ENCODE measurements at places on chromosomes 6 and 20.

DNA sequence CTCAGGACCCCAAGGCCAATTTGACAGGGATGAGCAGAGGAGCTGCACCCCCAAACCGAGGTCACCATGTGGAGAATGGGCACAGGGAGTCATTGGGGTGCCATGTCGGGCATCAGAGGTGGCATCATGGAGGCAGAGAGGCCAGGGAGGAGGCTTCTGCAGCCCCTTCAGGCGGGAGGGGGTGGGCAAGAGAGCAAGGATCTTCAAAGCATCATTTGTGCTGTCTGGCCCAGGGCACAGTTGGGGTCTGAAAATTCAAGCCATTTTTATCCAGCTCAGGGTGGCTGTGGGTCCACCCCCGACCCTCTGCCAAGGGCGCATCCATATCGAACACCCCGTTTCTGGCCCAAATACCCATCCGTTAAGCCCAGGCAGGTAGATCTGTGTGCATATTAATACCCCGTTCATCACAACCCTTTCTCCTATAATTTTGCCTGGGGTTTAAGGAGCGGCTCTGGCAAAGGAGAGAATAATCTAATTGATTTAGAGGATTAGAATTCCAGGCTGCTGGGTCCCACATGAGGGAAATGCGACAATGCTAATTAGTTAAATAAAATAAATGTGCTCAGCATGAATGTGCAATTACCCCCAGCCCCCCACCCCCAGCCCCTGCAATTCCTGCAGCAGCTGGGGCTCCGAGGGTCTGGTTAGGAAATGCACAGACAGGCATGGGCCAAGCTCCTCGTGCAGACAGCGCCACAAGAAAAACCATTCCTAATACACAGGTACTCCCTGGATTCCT, 31.9 kb downstream of the VSTM2L start:
- no peaks in the 10 kb centered on the region for H3K36me3 ChIP-seq
- H3K27me3 ChIP-seq = peaks cover 21% of the 10 kb centered on the region
- no peak for DNase-seq
- no peaks in the 10 kb centered on the region for H3K4me1 ChIP-seq
- no peak overlapping the region for H3K4me3 ChIP-seq

- no peak for DNase-seq
- H3K4me1 ChIP-seq = peaks cover 79% of the 10 kb centered on the region
- no peaks in the 10 kb centered on the region for H3K36me3 ChIP-seq
- no peaks in the 10 kb centered on the region for H3K27me3 ChIP-seq
These were observed 1.5 kb downstream of the LAMA4 start for GRCh38 chr6:112252571-112253497.

GRCh38 chr6:22980446-22980845, 411.1 kb downstream of the HDGFL1 start:
- H3K27ac ChIP-seq = no peak overlapping the region
- no peaks in the 10 kb centered on the region for H3K27me3 ChIP-seq
- no peak for DNase-seq
- no peaks in the 10 kb centered on the region for H3K4me1 ChIP-seq
- no peak overlapping the region for H3K4me3 ChIP-seq

- no peak for DNase-seq
- H3K27ac ChIP-seq = no peak overlapping the region
These were observed 8.5 kb upstream of the KIAA1755 start for GRCh38 chr20:38269040-38269439.

- H3K4me3 ChIP-seq = no peak overlapping the region
- no peaks in the 10 kb centered on the region for H3K27me3 ChIP-seq
- H3K4me1 ChIP-seq = peaks cover 26% of the 10 kb centered on the region
- H3K36me3 ChIP-seq = no peaks in the 10 kb centered on the region
- no peak for DNase-seq
These were observed 110.2 kb upstream of the RREB1 start for GRCh38 chr6:6997263-6998193.

DNA sequence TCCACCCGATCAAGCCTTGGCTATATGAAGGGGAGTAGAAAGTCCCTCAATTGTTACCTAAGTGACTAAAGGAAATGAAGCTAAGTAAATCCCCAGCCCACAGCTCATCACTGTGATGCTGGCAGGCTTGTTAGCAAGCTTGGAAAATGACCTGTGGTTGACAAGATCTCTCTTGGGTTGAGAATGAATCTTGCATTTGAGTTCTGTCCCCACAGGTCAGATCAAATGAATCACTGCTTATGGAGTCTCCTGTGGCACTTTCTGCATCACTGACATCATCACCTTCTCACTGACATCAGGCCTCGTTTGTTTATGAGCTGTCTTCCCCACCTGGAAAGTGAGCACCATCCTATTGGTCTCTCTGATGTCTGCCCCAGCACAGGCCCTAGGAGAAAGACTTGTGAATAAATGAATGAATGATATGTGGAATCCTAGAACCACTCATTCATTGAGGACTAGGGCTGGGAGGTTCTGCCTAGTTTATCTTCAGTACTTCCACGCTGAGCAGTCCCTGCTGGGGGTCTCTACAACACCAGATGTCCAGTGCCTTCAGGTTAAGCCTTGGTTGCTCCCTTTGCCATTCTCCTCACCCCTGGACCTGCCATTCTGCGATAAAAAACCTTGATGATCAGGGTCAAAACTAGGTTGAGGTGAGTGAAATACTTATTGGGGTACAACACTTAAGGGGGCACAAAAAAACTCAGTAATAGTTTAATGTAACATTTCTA, 318.4 kb upstream of the MOCS1 start:
- no peaks in the 10 kb centered on the region for H3K4me1 ChIP-seq
- no peak overlapping the region for H3K27ac ChIP-seq
- no peak for DNase-seq
- H3K27me3 ChIP-seq = peaks cover 57% of the 10 kb centered on the region

DNA sequence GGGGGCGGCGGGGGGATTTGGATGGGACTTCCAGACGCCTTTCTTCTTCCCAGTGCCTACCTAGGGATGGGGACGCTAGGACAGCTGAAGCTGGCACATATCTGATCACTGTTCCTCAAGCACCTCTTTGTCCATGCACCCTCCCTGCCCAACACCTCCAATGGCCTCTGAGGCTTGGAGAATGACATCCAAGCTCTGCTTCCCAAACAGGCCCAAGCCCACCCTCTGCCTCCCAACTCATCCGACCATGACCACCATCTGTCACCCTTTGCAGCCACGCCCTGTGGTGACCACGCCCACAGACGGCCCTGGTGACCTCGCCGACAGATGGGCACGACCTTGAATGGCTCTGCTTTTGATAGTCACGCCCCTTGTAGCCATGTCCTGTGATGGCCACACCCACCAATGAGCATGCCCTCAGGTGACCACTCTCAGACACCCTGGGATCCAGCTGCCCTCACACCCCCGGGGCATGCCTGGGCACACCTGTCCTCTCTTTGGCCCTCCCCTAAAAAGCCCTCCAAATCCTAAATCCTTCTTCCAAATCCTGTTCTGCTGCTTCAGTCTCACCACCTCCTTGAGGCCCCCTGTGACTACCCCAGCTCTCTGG, 51.0 kb downstream of the SSR1 start:
- H3K4me3 ChIP-seq = peak overlapping the region; percentile 78
- peak overlapping the region; percentile 90 for H3K27ac ChIP-seq
- peaks cover 18% of the 10 kb centered on the region for H3K4me1 ChIP-seq
- no peaks in the 10 kb centered on the region for H3K27me3 ChIP-seq
- DNase-seq = peak; percentile 38

DNA sequence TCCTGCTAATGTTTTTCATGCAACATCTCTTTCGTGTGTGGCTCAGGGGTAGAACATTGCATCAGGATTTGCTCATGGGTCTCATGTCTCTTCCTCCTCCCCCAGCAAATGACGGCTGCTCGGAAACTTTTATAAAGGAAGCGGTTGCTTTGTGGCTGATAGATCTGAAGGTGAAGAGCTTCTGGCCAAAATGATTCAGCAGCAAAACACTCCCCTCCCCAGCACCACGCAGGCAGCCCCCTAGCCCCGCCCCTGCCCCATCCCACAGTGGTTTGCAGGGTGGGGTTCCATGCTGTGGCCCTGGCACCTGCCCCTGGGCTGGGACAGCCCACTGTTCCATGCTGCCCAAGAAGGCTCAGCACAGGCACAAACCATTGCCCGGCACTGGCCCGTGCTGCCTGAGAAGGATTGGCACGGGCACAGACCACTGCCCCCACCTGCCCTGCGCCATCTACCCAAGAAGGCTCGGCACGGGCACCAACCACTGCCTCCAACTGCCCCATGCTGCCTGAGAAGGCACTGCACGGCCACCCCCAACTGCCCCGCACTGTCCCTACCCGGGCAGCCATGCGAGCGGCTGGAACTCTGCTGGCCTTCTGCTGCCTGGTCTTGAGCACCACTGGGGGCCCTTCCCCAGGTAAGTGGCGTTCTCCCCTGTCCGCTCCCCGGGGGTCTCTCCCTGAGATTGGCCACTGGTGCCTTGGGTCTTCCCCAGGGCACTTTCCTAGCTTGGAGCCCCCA, at the start of gene CST7:
Gene CST7, plus strand, starts transcription at position 331 of the 741 bp plus-strand sequence. Its CDS starts 237 bp downstream, at position 568.
- H3K27ac ChIP-seq = no peak within 1 kb of the TSS
- H3K27me3 ChIP-seq = peaks cover 31% of the 10 kb centered on the region
- H3K36me3 ChIP-seq = no peaks in the 10 kb centered on the region
- no peak within 1 kb of the TSS for H3K4me3 ChIP-seq
- no peak for DNase-seq
- H3K4me1 ChIP-seq = no peaks in the 10 kb centered on the region

GRCh38 chr20:1199212-1199873, 3.9 kb upstream of the C20orf202 start:
- no peak overlapping the region for H3K27ac ChIP-seq
- no peaks in the 10 kb centered on the region for H3K27me3 ChIP-seq
- H3K4me3 ChIP-seq = no peak overlapping the region
- no peaks in the 10 kb centered on the region for H3K36me3 ChIP-seq

- H3K4me1 ChIP-seq = peaks cover 5% of the 10 kb centered on the region
- peaks cover 45% of the 10 kb centered on the region for H3K27me3 ChIP-seq
- no peak overlapping the region for H3K4me3 ChIP-seq
- no peak overlapping the region for H3K27ac ChIP-seq
- DNase-seq = no peak
- no peaks in the 10 kb centered on the region for H3K36me3 ChIP-seq
These were observed 3.2 kb upstream of the APCDD1L start for GRCh38 chr20:58518387-58518786.

- no peak overlapping the region for H3K4me3 ChIP-seq
- peaks cover 4% of the 10 kb centered on the region for H3K4me1 ChIP-seq
- H3K36me3 ChIP-seq = no peaks in the 10 kb centered on the region
- H3K27me3 ChIP-seq = peaks cover 15% of the 10 kb centered on the region
- no peak overlapping the region for H3K27ac ChIP-seq
These were observed 176.4 kb upstream of the UST start for GRCh38 chr6:148570456-148570855.

DNA sequence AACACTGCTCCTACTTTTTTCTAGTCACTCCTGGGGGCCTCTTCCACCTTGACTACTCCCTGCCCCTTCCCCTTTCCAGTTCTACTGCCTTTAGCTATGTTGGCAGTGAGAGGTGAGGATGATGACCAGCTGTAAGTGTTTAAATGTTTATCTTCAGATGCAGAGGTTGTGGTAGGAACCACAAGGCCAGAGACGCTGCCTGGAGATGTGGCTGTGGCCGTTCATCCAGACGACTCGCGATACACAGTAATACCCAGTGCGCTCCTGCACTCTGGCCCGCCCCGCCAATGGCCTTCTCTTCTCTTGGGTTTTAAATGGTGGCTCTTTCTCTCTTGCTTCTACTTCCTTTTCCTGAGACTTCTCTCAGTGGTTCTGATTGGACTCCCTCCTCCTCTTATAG, 4.6 kb downstream of the VARS2 start:
- peaks cover 29% of the 10 kb centered on the region for H3K4me1 ChIP-seq
- no peak overlapping the region for H3K4me3 ChIP-seq
- H3K36me3 ChIP-seq = peaks cover 67% of the 10 kb centered on the region
- no peak for DNase-seq
- H3K27me3 ChIP-seq = no peaks in the 10 kb centered on the region

DNA sequence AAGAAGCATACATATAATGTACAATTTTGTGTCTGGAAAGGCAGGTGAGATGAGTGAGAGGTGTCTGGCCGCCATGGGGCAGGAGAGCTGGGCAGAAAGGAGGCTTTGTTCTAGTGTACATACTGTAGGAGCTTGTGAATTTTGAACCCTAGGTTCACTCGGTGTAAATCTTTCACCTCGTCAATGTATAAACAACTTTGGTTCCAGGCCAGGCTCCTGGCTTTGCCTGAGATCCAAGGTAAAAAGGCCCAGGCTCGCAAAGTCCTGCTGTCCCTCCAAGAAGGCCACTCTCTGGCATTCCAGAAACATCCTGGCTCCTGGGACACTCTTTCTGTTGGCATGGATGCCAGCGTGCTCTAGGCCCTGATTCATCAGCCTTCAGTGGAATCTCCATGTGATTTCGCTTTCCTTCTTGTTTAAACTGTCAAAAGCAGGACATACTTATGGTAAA, 7.1 kb upstream of the SLC22A7 start:
- no peaks in the 10 kb centered on the region for H3K36me3 ChIP-seq
- no peak overlapping the region for H3K27ac ChIP-seq
- H3K4me1 ChIP-seq = no peaks in the 10 kb centered on the region
- peaks cover 4% of the 10 kb centered on the region for H3K27me3 ChIP-seq
- no peak for DNase-seq

GRCh38 chr20:39638731-39639130, 676.6 kb downstream of the DHX35 start:
- H3K36me3 ChIP-seq = no peaks in the 10 kb centered on the region
- DNase-seq = no peak
- H3K4me1 ChIP-seq = no peaks in the 10 kb centered on the region
- no peak overlapping the region for H3K4me3 ChIP-seq

DNA sequence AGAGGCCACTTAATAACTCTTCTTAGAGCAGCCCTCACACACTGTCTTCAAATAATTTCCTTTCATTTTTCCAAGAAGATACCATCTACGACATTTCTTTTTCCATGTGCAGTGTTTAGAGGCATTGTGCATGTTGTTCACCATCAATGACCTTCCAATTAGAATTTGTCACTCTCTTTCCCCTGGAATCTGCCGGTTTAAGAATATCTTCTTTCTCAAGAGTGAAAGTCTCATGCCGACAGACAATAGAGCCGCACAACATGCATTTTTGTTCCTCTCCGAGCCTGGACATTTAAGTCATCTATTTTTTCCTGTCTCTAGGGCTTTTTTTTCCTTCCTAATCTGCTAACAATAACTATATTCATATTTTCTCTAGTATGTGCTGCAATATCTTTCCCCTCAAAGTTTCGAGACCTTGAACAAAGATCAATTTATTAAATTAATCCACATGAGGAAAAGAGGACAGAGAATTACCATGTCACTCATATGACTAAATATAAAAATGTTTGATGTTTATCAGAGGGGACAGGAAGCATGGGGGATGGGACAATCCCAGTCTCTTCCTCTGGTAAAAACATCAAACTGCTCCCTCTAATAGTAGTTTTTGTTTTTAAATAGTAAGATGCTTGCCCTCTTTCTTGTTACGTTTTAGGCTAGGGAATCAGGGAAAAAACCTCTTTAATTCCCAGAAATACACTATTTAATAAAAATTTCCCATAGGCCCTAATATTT, 893.4 kb downstream of the C6orf118 start:
- peak overlapping the region; percentile 53 for H3K4me3 ChIP-seq
- DNase-seq = no peak
- peaks cover 16% of the 10 kb centered on the region for H3K4me1 ChIP-seq
- H3K27ac ChIP-seq = peak overlapping the region; percentile 81
- H3K36me3 ChIP-seq = no peaks in the 10 kb centered on the region

- peaks cover 56% of the 10 kb centered on the region for H3K36me3 ChIP-seq
- peak; percentile 66 for DNase-seq
- no peaks in the 10 kb centered on the region for H3K27me3 ChIP-seq
- H3K4me3 ChIP-seq = no peak overlapping the region
- H3K27ac ChIP-seq = peak overlapping the region; percentile 20
These were observed 25.7 kb upstream of the TCFL5 start for GRCh38 chr20:62887152-62887859.

- H3K4me3 ChIP-seq = no peak overlapping the region
- H3K27ac ChIP-seq = no peak overlapping the region
- H3K4me1 ChIP-seq = no peaks in the 10 kb centered on the region
- DNase-seq = no peak
These were observed 168.9 kb upstream of the CENPW start for GRCh38 chr6:126170978-126171382.
